ENCODE measurements at places on chromosomes 4 and X.

DNA sequence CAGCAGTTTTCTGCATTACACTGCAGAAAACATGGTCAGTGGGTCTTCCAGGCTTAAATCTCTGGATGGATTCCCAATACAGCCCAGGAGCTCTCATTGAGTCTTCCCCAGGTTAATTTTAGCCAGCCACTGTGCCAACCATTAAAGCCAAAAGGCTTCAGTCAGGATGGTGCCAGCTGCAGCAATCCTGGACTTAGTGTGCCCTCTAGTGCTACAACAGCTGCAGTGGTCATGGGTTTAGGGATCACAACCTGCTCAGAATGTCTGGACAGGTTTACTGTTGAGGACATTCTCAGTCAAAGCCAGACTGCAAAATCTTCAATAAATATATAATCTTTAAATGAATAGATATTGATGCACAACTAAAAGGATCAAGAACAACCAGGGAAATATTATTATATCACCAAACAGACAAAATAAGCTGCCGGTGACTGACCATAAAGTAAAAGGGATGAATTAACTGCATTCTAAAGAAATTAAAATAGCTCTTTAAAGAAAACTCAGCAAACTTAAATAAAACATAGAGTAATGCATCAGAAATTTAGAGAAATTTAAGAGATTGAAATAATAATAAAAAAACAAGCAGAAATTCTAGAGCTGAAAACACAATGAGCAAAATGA, 639.9 kb downstream of the SPOCK3 start:
- DNase-seq = no peak

- DNase-seq = no peak
Observed at GRCh38 chr4:8847331-8847730, 24.3 kb downstream of the HMX1 start.

DNA sequence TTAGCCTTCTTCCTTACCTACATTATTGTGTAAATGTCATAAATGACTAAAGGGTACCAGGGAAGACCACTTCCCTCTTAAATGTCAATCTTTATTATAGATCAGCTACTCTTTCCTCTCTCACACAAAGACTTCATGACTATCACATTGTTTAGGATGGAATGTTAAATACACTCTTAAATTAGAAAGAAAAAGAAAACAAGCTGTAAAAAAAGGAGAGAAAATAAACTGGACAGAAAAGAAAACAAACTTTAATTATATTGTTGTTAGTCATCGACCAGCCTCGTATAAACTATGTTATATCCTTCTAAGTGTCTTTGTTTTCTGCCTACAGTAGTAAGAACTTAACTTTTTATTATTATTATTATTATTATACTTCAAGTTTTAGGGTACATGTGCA, 666.4 kb upstream of the NR3C2 start:
- no peak for DNase-seq

DNA sequence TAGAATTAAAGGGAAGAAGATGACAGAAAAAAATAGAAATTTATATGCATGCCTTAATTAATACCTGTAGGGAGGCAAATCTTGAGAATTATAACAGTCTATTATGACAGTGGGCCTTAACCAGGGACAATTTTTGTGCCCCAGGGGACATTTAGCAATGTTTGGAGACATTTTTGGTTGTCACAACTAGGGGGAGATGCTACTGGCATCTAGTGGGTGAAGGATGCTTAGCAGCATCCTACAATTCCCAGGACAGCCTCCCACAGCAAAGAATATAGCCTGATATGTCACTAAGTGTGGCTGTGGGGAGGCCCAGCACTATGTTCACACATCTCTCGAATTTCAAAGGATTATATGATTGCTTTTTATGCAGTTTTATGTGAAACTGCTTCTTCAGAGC, 10.5 kb downstream of the GPR82 start:
- DNase-seq = no peak

DNA sequence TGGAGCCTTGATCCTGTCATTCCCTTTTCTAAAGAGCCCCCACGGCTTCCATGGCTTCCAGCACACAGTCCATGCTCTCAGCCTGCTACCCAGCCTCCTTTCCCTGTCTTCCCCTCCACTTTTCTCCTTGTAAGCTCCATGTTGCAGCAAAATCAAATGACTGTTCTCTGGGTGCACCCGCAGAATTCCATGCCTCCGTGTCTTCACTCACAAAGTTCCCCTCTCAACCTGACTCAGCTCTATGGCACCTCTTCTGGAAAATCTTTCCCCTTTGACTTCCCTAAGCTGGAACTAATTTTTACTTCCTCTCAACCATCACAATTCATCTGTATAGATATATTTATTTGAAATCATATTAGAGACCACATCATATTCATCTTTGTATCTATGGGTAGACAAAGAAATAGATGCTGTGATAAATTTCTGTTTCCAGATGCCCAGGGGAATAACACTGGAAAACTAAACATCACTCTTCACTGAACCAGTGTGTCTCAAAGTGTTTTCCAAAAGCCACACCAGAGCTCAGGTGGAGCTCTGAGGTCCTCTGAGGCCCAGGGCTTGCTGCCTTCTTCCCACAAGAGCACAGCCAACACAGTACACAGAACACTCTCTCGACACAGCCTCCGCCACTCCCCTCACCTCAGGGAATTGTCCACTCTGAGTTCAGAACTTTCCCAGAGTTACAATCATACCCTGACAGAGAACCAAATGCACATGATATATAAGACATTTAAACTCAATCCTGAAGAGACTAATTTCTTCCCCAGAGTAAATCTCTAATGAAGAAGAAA, 3.3 kb downstream of the SETD7 start:
- DNase-seq = no peak

GRCh38 chr4:74190332-74190731, 32.4 kb downstream of the MTHFD2L start:
- DNase-seq = no peak

Data from NCI-H2029 treated with DMSO at 0.1 percent for 48 hours (cell line).